Right atrium auricular region (tissue), 2 donors: ENCODE measurements at places on chromosomes 11 and 22. TPM values are rescaled to one million over a fixed set of nuclear protein-coding genes. Genes with fewer than 3 reads are reported as not detected.

Gene GGT5
- 36.2 TPM for total RNA-seq

Gene YAP1
- total RNA-seq = 135 TPM

- H3K36me3 ChIP-seq = no peaks in the 10 kb centered on the region
- no peaks in the 10 kb centered on the region for H3K27me3 ChIP-seq
- H3K27ac ChIP-seq = no peak overlapping the region
- no peak overlapping the region for H3K4me3 ChIP-seq
- DNase-seq = no peak
Measured at GRCh38 chr11:34730544-34731295, 109.8 kb downstream of the EHF start.

GRCh38 chr11:16989554-16989953 is 24.7 kb downstream of the PLEKHA7 start:
- no peak for DNase-seq
- no peaks in the 10 kb centered on the region for H3K27me3 ChIP-seq
- no peak overlapping the region for H3K4me3 ChIP-seq
- H3K27ac ChIP-seq = no peak overlapping the region
- H3K4me1 ChIP-seq = no peaks in the 10 kb centered on the region

GRCh38 chr11:26283852-26284408 is 48.0 kb upstream of the ANO3 start:
- H3K36me3 ChIP-seq = no peaks in the 10 kb centered on the region
- no peaks in the 10 kb centered on the region for H3K27me3 ChIP-seq
- no peak overlapping the region for H3K27ac ChIP-seq
- DNase-seq = no peak
- H3K4me1 ChIP-seq = no peaks in the 10 kb centered on the region

GRCh38 chr11:29530961-29531360 is 485.9 kb downstream of the KCNA4 start:
- no peak overlapping the region for H3K27ac ChIP-seq
- H3K27me3 ChIP-seq = no peaks in the 10 kb centered on the region
- no peaks in the 10 kb centered on the region for H3K4me1 ChIP-seq
- no peak for DNase-seq
- H3K36me3 ChIP-seq = no peaks in the 10 kb centered on the region
- no peak overlapping the region for H3K4me3 ChIP-seq

DNA sequence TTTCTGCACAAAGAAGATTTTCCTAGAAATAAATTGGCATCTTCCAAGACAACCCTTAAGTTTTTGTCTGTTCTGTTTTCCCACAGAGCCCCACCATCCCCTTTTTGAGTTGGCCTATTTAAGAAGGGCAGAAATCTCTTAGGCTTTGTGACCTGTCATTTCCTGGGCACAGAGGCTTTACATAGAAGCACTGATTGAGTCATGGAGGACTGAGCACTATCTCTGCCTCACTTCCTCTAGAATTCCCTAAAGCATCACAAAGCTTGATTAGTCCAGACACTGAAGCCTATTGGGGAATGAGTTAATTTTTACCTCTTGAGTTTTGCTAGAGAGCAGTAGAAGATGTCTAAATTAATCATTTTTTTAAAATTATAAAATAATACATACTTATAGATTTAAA is 25.4 kb downstream of the TRIM44 start:
- H3K27me3 ChIP-seq = no peaks in the 10 kb centered on the region
- peaks cover 8% of the 10 kb centered on the region for H3K36me3 ChIP-seq
- H3K4me3 ChIP-seq = no peak overlapping the region
- H3K4me1 ChIP-seq = peaks cover 2% of the 10 kb centered on the region
- DNase-seq = no peak
- no peak overlapping the region for H3K27ac ChIP-seq

DNA sequence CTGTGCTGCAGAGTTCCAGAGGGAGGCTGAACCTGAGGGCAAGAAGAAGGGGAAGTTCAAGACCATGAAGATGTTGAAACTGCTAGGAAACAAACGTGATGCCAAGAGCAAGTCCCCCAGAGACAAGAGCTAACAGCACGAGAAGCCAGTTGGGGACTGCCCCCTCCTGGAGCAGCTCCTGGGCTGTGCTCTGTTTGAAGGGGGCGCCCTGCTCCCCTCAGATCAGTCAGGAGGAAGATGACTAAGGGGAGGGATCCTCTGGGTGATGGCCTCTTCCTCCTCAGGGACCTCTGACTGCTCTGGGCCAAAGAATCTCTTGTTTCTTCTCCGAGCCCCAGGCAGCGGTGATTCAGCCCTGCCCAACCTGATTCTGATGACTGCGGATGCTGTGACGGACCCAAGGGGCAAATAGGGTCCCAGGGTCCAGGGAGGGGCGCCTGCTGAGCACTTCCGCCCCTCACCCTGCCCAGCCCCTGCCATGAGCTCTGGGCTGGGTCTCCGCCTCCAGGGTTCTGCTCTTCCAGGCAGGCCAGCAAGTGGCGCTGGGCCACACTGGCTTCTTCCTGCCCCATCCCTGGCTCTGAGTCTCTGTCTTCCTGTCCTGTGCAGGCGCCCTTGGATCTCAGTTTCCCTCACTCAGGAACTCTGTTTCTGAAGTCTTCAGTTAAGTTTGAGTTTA is 12.6 kb downstream of the C22orf23 start:
- no peaks in the 10 kb centered on the region for H3K4me1 ChIP-seq
- no peak overlapping the region for H3K27ac ChIP-seq
- H3K4me3 ChIP-seq = no peak overlapping the region
- DNase-seq = no peak
